ENCODE measurements at places on chromosomes 6 and 20.

DNA sequence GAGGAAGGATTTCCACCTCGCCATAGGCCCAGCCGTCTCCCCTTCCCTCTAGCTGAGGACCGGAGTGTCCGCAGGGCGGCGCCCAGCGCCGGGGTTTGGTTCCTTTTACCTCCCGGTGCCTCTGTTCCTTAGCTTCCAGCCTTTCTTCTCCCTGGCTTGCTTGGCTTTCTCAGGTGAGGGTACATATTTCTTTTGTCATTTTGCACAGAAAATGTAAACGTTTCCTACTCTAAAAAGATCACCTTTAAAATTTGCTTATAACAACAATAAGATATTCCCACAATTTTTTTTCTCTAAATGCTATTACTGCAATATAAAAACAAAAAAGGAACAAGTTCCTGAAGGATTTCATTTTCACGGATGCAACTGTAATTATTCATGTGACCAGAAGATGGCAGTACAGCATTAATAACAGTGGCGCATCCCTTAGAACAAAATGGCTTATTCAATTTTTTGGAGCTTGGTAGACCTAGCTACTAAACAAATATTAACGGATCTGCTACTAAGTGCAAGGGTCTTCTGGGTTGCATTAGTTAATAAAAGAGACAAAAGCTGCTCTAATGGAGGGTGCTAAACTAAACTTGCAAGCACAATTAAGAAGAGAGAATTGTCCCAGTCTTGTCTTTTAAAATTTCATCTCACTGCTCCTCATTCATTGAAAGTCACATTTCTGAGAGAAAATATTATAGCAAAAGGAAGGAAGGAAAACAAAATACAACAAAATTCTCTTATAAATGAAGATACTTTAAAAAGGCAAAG, 172.9 kb downstream of the ADGRG6 start:
- DNase-seq = peak; percentile 85

- DNase-seq = peak; percentile 53
Measured at GRCh38 chr6:145688493-145688905, 46.8 kb downstream of the EPM2A start.

DNA sequence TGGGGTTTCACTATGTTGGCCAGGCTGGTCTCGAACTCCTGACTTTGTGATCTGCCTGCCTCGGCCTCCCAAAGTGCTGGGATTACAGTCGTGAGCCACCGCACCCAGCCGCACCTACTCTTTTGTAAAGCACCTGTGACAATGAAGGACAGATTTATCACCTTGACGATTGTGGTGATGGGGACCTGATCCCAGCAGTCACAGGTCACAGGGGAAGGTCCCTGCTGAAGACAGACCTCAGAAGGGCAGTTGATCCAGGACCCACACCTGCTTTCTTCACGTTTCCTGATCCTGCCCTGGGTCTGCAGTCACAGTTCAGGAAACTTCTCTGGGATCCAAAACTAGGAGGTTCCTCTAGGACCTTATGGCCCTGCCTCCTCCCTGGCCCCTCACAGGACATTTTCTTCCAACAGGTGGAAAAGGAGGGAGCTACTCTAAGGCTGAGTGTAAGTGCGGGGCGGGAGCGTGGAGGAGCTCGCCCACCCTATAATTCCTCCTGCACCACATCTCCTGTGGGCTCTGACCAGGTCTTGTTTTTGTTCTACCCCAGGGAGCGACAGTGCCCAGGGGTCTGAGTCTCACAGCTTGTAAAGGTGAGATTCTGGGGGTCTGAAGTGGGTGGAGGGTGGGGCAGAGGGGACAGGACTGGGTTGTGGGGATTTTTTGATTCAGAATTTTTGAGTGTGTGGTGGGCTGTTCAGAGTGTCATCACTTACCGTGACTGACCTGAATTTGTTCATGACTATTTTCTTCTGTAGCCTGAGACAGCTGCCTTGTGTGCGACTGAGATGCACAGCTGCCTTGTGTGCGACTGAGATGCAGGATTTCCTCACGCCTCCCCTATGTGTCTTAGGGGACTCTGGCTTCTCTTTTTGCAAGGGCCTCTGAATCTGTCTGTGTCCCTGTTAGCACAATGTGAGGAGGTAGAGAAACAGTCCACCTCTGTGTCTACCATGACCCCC, 3.0 kb downstream of the HLA-E start:
- DNase-seq = no peak

GRCh38 chr6:43741829-43742228, 28.2 kb upstream of the VEGFA start:
- DNase-seq = no peak

DNA sequence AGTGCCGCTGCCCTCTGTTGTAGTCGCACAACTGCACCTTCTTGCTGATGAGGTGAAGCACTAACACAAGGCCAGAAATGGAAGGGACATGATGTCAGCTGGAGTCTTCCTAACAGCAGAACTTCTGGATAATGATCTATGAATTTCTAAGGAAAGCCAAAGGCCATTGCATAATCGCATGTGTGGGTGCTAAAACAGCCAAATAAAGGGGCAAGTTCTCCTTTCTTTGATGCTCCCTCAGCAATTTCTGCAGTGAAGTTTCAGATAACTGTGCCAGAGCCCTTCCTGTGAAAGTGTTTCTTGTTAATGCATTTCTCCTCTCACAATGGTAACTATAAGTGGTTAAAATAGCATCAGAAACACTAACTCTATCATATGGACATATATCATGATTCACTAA, 8.0 kb upstream of the F13A1 start:
- DNase-seq = no peak

- DNase-seq = no peak
Measured at GRCh38 chr6:144896289-144896688, 611.2 kb downstream of the UTRN start.
